ENCODE measurements at places on chromosomes 1 and 21.

GRCh38 chr1:107563441-107563840 lies 401.5 kb downstream of the VAV3 start:
- DNase-seq: no peak

- DNase-seq: peak; percentile 76
Measured at GRCh38 chr1:156103521-156103947, 11.0 kb upstream of the LMNA start.

DNA sequence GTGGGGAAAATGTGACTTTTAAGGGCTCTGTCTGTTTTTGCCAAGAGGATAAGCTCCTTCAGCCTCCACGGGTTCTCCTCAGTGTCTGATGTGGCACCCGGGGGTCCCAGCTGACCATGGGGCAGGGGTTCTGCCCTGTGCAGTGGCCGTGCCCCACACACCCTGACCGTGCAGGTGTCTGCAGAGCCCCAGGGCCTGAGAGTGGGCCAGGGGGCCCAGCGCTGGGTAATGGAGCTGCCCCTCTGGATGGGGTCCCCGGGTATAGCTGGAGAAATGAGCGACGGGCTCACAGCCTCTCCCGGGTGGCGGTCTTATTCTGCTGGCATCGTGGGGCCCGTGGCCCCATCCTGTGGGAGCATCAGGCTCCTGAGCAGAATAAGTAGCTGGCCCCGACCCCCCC lies 2.9 kb upstream of the PFKL start:
- no peak for DNase-seq

- DNase-seq: no peak
Measured at GRCh38 chr1:110161849-110162248, 11.6 kb downstream of the SLC6A17 start.

GRCh38 chr1:41383094-41383852 lies 22.0 kb downstream of the FOXO6 start:
- DNase-seq: no peak

- no peak for DNase-seq
Measured at GRCh38 chr1:31183927-31184554, 55.6 kb downstream of the NKAIN1 start.

DNA sequence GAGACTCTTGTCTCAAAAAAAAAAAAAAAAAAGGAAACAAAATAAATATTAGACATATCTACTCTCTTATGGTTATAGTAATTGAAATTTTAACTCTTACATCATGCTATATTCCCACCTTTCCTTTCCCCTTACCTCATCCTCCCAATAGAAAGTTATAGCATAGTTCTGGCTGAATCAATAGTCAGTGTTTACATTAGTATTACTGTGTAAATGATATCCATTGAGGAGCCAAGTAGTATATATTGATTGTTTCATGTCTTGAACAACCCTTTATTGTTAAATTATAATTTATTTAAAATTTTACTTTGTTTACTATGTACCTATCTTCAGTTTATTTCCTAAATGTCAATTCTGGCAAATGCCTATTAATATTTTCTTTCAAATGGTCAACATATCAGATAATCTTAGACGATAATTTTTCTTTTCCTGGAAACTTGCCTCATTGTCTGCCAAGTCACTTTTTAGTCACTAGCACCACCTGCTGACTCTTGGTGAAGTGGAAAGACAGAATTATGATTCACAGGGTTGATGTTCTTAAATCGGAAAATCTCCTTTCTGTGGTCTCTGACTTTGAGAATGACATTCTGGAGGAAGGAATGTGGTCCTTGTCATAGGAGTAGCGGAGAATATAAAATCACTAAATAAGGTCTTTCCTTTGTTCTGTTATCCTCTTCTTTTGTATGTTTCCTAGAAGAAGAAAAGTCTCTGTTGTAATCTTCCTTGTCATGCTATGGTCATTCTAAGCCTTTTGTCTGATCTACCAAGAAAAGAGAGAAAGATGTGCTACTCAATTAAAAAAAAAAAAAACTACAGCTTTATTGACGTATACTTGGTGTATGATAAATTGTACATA lies 8.6 kb downstream of the HJV start:
- DNase-seq: peak; percentile 64

DNA sequence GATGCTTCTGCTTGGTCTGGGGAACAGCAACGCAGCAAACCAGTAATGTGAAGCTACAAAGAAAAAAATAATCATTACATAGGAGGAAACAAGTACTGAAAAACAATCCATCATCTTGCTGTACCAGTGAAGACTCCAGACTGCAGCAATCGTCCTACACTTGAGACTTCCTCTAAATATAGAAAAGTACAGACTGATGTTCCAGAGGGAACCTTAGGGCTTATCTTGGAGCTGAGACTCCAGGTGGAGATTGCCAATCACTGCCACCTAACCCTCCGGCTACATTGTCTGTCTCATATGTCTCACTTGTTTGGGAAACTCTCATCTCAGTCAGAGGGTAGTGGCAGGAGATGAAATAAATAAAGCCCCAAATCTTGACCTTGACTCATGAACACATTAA lies 9.4 kb upstream of the UHMK1 start:
- no peak for DNase-seq

DNA sequence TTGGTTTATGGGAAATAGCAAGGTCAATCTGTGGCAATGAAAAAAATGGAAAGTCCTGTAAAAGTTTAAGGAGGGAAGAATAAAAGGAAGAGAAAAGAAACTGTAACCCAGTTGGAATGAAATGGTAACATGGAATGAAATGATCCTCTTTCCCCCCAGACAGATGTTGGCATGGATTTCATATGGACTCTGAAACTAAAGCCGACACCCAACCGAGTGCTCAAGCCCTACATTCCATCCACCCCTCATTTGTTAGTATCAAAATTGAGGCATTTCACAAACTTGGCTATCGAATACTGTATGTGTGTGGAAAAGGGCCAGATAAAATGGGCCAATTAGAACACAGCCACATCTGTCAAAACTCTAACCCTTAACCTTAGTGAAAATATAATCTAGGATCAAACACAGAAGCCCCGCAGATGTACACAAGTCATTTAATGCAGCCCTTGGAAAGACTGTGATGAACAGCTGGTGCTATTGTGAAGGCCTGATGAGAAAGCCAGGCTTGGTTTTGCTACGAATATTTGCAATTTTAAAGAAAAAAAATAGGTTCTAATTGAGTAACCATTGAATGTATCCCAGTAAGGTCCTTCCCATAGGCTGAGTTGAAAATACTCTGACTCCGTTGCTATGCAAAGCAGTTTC lies 72.6 kb upstream of the RGL1 start:
- no peak for DNase-seq

DNA sequence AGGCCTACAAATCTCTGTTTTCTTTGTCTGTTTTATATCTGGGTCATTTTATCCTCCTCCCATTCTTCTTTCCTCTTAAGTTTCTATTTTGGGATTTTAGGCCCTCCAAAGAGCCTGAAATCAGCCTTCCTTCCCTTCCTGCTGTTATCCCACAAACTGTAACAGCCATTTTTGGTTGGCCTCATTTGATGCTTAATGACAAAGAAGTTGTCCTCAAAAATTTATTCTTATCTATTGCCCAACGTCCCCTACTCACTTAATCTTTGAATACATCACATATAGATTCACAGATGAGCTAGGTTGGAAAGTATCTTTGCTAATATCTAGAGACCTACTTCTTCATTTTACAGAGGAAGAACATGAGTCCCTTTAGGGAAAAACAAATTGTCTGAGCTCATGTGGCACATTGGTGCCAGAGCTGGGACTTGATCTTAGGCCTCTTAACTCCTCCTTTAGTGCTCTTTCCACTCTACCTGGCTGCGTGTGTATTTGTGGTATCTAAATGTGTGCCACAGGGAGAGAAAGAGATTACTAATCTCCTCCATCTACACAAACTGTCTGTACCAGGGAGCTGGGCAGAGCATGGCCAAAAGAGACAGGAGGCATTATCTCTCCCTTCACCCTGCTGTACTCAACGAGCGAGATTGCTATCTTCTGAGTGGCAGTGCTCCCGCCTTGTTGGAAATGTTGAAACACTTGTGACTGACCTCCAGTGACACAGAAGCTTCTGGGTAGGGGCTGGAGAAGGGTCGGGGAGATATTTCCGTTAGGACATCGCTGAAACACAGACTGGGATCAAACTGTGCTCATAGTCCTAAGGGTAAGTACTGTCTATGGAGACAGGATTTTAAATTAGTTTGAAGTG lies 30.1 kb downstream of the RHEX start:
- DNase-seq: no peak

DNA sequence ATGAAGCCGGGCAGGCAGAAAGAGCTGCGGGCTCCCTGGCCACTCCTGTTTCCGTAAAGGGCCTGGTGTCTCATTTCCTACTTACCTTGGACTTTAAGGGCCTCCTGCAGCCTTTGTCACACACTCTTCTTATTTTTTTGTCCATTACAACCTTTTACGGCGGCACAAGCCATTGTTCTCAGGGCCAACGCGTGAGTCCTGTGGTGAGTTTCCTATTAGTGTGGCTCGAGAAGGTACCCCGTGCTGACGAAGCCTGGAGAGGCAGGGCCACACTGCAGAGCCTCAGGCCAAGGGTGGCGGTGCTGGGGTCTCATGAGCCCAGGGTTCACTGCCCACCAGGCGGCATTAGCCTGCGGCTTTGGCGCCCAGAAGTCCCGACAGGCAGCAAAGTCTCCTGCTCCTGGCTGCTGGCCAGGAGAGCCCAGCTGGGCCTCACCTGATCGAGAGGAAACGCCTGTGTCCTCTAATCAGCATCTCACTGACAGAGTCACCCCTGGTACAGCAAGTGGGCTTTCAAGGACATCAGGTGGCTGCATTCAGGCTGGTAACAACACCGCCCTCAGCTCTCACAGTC lies 62.0 kb downstream of the SIK1 start:
- DNase-seq: no peak

DNA sequence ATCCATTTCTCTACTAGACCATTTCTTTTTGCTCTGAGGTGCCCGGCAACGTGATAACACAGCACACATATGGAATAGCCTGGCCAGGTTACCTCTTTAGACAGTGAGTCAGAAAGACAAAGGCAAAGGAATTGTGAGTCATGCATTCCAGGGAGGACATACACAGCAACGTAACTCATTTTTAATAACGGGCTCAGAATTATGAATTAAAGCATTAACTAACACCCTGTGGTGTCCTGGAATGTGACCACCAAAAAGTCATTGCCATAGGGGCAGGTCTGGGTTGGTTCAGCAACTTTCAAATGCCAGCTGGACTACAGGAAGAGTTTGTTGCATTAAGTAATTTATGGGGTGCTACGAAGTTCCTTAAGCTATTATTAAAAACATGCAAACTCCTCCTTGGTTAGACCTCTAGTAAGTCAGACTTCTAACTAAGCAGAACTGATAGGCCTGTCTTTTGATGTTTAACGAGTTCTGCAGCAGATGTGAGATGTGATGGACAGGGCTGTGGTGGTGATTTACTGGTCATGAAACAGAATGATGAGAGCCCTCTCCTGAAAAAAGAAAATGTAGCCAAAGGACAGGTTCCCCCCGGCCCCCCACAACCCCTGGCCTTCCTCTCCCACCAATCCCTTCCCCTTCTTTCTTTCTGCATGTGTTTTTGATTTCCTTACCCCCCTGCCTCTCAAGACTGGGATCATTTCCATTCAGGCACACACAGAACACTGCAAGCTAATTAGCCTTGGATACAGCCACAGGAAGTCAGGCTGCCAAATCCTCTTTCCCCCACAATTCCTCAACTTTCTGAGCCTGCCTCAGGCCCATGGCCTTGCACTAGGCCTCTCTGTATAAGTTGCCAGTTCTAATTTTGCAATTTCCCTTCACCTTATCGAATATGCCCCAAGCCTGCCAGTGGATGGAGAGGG lies 88.9 kb upstream of the HAO2 start:
- DNase-seq: no peak

DNA sequence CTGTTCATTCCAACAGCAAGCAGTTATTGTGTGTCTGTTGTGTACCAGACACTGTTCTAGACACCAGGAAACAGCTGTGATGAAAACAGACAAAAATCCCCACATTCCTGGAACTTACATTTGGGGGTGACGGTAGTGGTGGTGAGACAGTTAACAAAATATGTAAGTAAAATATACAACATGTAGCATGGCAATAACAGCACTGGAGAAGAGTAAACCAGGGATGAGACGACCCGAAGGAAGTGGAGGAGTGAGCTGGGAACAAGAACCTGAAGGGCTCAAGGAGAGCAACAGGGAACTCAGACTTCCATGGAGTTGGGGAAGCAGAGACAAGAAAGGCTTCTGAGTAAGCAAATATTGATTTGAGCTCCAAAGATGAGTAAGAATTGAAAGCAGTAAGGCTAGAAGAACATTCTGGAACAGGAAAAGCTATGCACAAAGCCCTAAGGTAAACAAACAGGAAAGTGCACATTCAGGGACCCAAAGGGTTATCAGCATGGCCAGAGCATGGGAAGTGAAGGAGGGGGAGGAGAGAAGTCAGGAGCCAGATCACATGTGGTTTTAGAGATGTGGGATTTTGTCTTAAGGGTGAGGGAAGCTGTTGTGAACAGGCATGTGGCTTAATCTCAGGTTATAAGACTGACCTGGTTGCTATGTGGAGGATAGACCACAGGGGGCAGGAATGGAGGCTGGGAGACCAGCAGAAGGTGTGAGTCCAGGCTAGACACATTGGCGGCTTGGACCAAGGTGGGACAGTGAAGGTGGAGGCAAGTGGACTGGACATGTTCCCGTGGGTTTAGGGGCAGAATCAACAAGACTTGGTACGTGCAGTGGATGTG lies 7.3 kb downstream of the CSF1 start:
- no peak for DNase-seq

DNA sequence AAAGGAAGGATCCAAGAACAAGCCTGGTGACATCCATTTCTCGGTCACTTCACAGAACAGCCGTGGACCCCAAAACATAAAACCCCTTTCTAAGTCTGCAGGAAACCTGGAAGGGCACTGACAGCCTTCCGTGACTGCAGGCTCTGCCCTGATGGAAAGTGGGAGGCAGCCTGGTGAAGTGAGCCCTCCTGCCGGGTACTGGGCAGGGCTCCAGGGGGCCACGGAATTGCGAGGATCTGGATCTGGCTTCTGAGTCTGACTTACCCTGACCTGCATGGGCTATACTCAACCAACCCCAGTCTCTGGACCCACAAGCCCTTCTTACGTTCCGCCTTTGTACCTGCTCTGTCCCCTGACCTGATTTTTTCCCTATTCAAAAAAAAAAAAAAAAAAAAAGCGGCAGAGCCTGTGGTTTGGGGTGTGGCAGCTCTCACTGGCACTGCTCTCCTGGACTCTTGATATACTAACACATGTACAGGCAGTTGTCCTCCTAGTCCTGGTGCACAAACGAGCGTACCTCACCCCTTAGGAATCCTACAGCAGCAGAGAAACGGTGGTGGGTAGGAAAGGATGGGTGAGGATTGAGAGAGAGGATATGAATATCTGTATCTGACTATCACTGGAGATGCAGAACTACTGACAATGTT lies 82.9 kb downstream of the BEND5 start:
- no peak for DNase-seq

DNA sequence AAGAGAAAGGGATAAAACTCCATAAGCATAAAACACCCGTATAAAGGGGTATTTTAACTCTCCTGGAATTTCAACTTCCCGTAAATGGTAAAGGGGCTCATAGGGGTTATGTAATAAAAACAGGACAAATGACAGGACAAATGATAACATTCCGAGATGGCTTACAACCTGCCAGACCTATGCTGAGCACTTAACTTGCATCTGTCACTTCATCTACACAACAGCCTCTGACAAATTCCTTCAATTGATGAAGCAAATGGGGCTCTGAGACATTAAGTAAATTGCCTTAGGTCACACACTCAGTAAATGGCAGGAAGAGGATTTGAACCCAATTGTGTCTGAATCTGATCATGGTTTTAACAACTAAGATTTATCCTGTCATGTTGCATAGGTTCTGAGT lies 327.6 kb upstream of the SNX7 start:
- no peak for DNase-seq

Data from CD8-positive, alpha-beta memory T cell (primary cell).